ENCODE measurements at places on chromosomes 16 and 17.
A peak's percentile ranks its signal among the peaks of the same experiment; 100 is the strongest.

- DNase-seq: no peak
Observed at GRCh38 chr16:48971571-48972077, 310.0 kb downstream of the CBLN1 start.

DNA sequence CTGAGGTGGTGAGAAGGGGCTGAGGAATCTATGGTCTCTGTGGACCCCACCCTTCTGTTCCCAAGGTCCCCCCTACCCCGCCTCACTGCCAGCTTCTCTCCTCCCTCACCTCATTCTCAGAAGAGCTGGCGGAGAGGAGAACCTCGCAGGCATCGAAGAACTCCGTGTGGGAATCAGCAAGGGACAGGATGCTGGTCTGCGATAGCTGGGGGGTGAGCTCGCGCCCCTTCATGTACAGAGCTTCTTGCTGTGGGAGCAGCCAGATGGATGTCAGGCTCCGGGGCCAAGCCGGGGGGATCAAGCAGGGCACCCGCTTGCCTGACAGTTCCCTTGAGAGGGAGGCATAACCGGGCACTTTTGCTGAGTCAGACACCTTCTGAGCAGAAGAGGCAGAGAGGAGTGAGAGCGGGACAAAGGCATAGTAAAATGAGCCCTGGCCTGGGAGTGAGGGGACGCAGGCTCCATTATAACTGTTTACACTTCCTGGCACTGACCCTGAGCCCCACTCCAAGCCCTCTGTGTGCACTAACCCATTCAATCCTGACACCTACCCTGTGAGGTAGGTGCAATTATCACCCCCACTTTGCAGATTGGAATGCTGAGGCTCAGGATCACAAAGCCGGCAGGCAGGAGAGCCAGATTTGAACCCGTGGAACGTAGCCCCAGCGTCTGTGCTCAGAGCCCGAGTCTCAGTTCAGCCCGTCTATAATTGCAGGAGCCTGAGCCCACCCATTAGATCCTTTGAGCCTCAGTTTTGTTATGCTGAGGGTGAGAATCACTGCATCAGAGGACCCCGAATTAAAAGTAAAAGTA is 6.3 kb downstream of the OSBPL7 start:
- DNase-seq: no peak

GRCh38 chr17:80441133-80441578 is 26.2 kb downstream of the ENDOV start:
- DNase-seq: peak; percentile 44

- DNase-seq: no peak
Observed at GRCh38 chr16:71351558-71351901, 7.0 kb upstream of the CALB2 start.

- DNase-seq: no peak
Observed at GRCh38 chr17:79224903-79225302, 150.3 kb downstream of the ENGASE start.

GRCh38 chr17:72878975-72879660 is 213.4 kb downstream of the SLC39A11 start:
- no peak for DNase-seq

- DNase-seq: no peak
Observed at GRCh38 chr17:61427567-61427966, 24.7 kb upstream of the TBX4 start.

DNA sequence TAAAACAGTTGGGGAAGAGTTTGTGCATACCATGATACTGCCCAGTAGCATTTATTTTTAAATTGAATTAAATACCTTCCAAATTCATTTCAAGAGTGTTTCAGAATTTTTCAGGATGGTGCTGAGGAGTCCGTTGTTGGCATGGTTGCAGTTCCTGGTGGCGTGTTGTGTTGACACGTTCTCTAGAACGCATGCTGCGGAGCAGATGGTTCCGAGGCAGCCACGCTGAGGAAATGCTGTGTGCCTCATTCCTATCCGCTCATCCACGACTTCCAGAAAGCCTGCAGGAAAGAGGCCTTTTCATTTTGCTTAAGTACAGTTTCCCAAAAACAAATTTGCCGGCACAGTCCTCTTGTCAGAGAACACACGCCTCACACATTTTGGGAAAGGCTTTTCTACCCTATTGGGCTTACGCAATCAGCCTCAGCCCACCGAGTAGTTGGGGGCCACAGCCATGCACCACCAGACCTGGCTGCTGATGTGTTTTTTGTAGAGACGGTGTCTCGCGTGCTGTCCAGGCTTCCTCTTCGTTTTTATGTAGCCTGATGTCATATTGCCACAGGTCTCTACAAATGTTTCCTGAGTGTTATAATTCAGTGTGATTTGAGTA is 32.1 kb upstream of the IL17C start:
- DNase-seq: no peak

DNA sequence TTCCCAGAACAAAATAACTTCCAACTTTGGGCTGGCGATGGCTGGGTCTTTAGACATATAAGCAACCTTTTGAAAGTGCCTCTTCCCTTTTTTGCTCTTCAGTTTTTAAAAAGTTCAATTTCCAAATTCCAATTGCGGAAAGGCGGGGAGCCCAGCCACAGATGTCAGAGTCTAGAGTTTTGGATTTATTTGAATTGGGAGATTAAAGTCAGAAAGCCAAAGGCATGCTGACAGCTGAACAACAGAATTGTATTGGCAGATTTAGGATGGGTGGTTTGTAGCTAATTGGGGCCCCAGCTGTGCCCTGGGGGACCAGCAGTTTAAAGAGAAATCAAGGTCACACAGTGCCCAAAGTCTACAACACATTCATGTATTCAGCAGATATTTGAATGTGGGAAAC is 10.5 kb downstream of the YPEL2 start:
- DNase-seq: no peak

DNA sequence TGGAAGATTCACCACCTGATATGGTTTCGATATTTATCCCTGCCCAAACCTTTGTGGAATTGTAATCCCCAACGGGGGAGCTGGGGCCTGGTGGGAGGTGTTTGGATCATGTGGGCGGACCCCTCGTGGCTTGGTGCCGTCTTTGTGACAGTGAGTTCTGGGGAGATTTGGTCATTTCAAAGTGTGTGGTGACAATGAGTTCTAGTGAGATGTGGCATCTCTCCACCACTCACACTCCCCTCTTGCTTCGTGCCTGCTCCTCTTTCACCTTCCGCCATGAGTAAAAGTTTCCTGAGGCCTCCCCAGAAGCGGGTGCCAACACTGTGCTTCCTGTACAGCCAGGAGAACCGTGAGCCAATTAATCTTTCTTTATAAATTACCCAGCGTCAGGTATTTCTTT is 9.7 kb downstream of the CCDC57 start:
- peak; percentile 31 for DNase-seq

DNA sequence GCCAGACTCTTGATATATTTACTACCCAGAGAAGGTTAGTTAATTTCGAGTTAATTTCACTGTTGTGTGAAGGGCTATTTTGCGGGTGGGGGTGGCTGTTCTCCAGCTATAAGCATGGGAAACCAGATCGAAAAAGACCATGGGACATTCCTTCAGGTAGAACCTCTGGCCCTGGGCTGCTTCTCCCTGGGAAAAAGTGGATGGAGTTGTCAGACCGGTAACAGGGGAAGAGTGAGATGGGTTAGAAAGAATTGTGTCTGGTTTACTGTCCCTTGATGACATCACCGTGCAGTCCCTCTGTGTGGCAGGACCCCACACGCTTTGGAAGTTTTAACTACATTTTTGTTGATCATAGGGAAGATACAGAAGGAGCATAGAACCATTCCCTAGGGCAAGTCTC is 296.3 kb downstream of the RBFOX1 start:
- no peak for DNase-seq

GRCh38 chr16:73037331-73037745 is 10.6 kb downstream of the ZFHX3 start:
- DNase-seq: no peak

DNA sequence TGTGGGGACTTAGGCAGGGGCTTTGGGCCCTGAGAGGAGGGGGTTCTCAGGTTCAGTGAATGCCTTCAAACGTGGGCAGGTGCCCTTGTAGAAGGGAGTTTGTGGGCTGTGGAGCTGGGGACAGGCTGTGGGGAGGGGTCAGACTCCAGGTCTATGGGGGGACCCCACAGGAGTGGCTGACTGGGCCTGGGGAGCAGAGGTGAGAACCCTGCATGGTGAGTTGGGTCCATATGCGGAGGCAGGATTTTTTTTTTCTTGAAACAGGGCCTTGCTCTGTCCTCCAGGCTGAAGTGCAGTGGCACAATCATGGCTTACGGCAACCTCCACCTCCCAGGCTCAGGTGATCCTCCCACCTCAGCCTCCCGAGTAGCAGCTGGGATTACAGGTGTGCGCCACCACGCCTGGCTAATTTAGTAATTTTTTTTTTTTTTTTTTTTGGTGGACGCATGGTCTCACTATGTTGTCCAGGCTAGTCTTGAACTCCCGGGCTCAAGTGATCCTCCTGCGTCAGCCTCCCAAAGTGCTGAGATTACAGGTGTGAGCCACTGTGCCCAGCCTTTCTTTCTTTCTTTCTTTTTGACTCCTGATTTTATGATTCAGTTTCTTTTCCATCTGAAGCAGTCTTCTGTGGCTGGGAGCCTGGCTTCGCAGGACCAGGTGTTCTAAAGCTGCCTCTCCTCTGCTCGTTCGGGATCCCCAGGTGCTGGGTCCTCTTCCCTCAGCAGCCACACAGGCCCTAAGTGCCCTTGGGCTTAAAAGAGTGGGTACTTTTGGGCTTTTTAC is 19.0 kb upstream of the ADCY7 start:
- no peak for DNase-seq

DNA sequence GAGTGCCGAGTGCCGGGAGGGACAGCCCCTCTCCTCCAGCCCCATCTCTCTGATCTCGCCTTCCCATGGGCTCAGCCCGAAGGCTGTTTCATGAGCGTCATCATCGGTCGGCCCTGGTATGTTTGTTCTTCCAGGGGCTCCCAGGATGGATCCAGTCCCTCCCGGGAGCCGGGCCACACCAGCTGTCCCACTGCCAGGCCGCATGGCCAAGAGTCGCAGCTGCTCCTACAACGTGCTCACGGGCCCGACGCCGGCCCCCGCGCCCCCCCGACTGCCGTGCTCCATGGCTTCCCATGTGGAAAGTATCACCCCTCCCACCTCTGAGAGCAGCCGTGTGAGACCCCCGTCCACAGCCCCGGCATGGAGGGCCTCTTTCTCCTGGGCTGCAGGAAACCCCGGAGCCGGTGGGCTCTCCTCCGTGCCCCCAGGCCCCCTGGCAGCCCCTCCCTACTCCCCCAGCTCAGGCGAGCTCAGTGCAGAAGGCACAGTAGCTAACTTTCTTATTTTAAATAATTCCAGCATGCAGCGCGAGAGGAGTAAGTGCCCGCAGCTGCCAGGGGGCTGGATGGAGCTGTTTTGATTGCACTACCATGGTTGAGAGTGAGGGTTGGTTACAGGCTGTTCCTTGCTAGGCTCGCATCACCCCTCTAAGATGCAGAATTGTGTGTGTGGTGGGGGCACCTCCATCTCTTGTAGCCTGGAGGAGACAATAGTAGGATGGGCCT is 26.6 kb upstream of the GSE1 start:
- no peak for DNase-seq

DNA sequence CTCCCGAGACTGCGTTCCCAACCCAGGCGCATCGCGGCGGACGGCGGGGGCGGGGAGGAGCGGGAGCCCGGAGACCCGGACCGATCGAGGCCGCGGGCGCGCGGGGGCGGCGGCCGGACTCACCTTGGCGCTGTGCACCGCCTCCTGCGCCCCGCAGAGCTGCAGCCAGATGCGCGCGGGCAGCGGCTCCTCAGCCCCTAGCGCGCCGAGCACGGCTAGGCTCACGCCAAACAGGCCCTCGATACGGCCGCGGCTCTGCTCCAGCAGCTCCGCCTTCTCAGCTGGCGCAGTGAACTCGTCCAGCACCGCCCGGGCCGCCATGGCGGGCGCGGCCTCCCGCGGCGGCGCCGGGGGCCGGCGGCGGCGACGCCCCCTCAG is 339 bp downstream of the N4BP1 start:
- peak; percentile 66 for DNase-seq

DNA sequence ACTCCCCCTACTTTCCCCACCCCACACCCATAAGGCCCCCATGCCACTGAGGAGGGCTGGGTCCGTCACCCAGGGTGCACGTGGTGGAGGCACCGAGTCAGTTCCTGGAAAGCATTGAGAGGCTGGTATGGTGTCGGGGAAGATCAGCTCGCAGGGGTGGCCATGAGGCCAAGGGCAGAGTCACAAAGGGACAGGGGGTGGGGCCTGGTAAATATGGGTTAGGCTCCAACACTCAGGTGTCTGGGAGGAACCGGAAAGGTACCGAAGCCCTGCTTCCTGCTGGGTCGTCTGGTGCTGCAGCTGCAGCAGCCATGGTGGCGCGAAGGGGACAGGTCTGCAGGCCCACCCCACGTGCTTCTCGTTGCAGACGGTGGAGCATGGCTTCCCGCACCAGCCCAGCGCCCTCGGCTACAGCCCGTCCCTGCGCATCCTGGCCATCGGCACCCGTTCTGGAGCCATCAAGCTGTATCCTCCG is 30.2 kb downstream of the LLGL2 start:
- DNase-seq: no peak

GRCh38 chr17:54950116-54950515 is 18.3 kb downstream of the COX11 start:
- DNase-seq: no peak

GRCh38 chr17:57603978-57604377 is 141.1 kb downstream of the CCDC182 start:
- no peak for DNase-seq

GRCh38 chr16:79628988-79629387 is 28.5 kb upstream of the MAF start:
- no peak for DNase-seq

GRCh38 chr17:77281122-77281903 is 140.5 kb downstream of the SEC14L1 start:
- peak; percentile 65 for DNase-seq

GRCh38 chr17:37699285-37699973 is 45.4 kb downstream of the HNF1B start:
- DNase-seq: no peak

GRCh38 chr16:71724320-71724751 is at the start of gene PHLPP2:
PHLPP2 (minus strand) TSS chr16:71724701; CDS start chr16:71714795, 9,906 bp downstream.
- DNase-seq: no peak

- DNase-seq: no peak
Observed at GRCh38 chr17:38777641-38778250, 21.6 kb downstream of the PIP4K2B start.

GRCh38 chr17:2053380-2054261 is 1.3 kb upstream of the HIC1 start:
- DNase-seq: peak; percentile 89

- DNase-seq: no peak
Observed at GRCh38 chr17:39716073-39716818, 14.1 kb downstream of the MIEN1 start.

- DNase-seq: no peak
Observed at GRCh38 chr17:46770439-46770817, 48.1 kb downstream of the WNT3 start.

- DNase-seq: no peak
Observed at GRCh38 chr16:85370881-85371651, 242.1 kb upstream of the GSE1 start.

Measured in lung microvascular endothelial cell (primary cell).